Dorsolateral prefrontal cortex (tissue), 122 donors: ENCODE measurements at places on chromosomes 11 and 22. TPM values are rescaled to one million over a fixed set of nuclear protein-coding genes. Genes with fewer than 3 reads are reported as not detected.

USP2 gene
- 50.3 TPM for total RNA-seq

C11orf87 gene
- 36.8 TPM for total RNA-seq

MOV10L1 gene
- 3.6 TPM for total RNA-seq

DAGLA gene
- total RNA-seq = 38.9 TPM

RCOR2 gene
- total RNA-seq = 16.1 TPM

CTSW gene
- total RNA-seq = not detected

MRGPRX4 gene
- not detected for total RNA-seq

C11orf16 gene
- total RNA-seq = not detected

- no peak for DNase-seq
These were observed 12.9 kb upstream of the RHOD start for GRCh38 chr11:67043572-67044349.

- no peak for DNase-seq
These were observed 3.5 kb downstream of the YIF1A start for GRCh38 chr11:66285250-66285947.

DNA sequence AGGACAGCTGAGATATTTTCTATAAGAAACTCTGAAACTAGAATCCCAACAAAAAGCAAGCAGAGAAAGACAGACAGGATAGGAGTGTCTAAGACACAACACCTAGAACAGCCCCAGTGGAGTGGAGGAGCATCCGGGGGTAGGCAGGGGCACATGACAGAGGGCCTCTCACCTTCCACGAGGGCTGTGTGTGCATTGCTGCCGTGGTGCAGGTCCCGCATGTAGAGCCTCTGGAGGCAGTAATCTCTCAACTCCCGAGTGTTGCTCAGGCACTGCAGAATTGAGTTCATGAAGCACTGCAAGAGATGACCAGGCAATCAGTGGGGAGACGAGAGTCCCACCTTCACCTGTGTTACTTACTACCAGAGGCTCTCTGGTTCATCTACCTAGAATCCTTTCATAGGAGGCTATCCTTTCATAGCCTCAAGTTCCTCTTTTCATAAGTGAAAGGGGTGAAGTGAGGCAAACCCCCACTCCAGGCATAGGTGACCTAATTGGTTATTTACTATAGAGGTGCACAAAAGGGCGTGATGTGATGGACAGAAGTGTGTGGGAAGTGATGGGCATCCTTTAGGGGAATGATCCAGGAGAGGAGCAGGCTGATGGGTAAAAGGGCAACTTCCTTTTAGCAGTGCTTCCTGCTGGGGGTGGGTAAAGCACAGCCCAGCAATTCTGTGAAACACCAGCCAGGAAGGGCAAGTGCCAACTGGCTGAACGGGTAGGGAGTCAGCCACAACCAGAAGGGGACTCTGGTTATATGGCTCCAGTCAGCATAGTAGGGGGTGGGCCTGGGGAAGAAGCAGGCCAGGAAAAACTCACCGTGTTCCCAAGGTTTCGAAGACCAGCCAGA, 13.1 kb upstream of the MFRP start:
- no peak for DNase-seq

DNA sequence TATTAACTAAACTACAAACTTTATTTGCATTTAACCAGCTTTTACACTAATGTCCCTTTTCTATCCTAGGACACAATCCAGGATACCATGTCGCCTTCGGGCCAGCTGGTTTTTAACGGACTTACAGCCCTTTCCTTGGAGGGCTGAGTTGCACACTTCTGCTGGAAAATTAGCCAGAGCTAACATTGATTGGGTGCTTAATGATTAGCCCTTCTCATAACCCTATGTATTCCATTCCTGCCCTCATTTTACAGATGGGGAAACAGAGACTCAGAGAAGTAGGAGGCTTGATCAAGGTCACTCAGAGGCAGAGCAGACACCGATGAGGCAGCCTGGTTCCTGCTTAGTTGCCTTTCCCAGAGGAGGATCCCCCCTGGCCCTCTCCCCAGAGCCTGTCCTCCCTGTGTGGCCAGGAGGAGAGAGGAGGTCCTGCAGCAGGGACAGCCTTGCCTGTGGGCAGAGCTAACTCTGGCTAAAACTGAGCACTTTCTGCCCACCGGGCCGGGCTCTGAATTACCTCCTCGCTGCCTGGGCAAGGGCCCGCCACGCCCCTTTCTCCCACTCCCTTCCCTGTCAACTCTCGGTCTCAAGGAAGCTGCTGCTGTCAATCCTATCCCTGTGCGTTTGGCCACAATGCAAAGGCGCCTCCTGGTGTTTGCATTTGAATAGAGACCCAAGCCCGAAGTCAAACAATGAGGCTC, 59.6 kb upstream of the PAX6 start:
- DNase-seq = peak; percentile 48

- DNase-seq = no peak
These were observed 56.6 kb upstream of the FDX1 start for GRCh38 chr11:110373051-110373702.

- no peak for DNase-seq
These were observed 21.4 kb downstream of the UQCR10 start for GRCh38 chr22:29788339-29789279.

GRCh38 chr22:21449531-21450319, 17.5 kb upstream of the TMEM191C start:
- DNase-seq = peak; percentile 35

GRCh38 chr11:47917599-47918369, 62.6 kb upstream of the PTPRJ start:
- no peak for DNase-seq

DNA sequence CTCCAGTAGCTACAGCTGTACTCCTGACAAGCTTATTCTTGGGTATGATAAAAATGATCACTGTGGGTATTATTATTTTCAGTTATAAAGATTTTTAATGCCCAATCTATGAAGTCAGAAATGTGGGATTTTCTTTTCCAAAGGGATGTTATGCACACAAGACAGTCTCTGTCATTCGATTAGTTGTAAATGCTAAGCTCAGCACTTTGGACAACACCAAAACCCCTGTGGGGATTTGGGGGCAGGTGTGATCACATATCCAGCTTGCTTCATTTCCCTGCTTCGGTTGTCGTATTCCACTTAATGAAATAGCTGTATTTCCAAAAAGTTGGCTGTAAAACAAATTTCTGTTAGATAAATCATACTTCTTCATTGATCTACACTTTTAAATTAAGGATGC, 931.5 kb downstream of the NTM start:
- DNase-seq = no peak

DNA sequence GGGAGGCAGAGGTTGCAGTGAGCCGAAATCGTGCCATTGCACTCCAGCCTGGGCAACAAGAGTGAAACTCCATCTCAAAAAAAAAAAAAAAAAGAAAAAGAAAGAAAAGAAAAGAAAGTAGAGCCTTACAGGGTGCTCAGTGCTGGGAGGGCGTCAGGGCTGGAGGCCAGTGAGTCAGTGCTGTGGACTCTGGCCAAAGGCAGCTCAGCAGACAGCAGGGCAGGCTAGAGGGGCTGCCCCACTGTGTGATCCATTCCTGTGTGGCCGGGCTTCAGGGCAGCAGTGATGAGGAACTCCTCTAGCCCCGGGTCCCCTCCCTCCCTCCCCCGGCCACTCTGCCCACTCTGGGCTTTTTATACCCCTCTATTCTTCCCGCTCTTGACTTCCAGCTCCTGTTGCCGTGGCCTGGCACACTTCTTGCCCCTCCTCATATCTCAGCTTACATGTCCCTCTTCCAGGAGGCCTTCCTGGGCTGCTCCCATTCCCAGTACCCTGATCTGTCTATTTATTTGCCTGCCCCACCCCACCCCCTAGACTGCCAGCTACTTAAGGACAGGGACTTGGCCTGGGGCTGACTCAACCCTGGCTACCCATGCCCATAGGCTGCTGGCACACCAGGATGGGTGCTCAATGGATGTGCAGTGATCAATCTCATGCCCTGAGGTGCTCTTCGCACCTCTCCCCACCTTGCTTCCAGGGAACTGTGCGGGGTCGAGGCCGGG, 10.1 kb downstream of the SYT12 start:
- DNase-seq = no peak

- no peak for DNase-seq
These were observed 81.1 kb downstream of the STIM1 start for GRCh38 chr11:3936517-3936916.

- no peak for DNase-seq
These were observed 14.1 kb upstream of the ARAP1 start for GRCh38 chr11:72766152-72766902.

DNA sequence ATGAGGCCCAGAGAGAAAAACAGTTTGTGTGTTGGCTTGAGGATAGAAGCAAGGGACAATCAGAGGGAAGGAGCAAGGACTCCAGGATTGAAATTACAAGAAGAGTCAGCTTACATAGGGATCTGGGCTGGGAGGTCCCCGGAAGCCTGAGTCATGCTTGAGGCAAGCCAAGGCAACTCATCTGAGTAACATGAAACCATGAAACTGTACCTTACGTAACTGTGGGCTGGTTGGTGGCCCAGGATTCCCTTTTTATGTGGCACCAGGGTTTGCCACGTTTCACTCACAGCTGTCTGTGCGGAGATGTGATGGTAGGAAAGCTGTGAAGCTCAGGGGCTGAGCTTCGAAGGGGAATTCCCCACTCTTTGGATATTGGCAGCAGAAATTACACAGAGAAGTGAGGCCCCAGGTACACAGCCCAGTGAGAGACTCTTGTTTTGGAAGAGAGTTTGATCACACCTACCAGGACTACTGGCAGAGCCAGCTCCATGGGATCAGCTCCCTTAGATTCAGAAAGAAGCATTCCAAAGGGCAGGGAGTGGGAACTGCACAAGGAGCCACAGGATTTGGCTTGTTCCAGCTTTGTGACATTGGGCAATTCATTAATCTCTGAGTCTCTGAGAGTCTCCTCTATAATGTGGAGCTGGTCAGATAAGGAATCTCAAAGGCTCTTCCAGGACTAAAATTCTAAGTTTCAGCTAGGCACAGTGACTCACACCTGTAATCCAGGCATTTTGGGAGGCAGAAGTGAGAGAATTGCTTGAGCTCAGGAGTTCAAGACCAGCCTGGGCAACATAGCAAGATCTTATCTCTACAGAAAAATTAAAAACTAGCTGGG, 7.8 kb downstream of the SLC5A1 start:
- peak; percentile 55 for DNase-seq

GRCh38 chr11:122749005-122749687, 89.2 kb upstream of the CRTAM start:
- peak; percentile 41 for DNase-seq

DNA sequence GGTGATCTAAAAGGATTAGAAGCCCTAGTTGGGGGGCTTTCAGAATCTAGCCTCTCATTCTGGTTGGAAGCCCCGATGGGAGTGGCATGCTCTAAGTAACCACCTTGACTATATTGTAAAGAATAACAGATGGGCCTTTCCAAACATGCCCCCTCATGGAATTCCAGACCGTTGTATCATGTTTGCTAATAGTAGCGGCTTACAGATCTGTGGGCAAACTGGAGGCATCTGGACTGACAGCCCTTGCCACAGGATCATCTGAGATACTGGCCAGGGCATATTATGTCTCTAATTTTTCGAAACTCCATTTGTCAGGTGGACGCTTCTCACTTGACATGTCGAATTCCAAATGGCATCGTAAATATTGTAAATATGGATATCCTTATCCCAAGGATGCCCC, 10.5 kb downstream of the APIP start:
- DNase-seq = no peak

- no peak for DNase-seq
These were observed 152.9 kb downstream of the TENM4 start for GRCh38 chr11:79287952-79288351.

DNA sequence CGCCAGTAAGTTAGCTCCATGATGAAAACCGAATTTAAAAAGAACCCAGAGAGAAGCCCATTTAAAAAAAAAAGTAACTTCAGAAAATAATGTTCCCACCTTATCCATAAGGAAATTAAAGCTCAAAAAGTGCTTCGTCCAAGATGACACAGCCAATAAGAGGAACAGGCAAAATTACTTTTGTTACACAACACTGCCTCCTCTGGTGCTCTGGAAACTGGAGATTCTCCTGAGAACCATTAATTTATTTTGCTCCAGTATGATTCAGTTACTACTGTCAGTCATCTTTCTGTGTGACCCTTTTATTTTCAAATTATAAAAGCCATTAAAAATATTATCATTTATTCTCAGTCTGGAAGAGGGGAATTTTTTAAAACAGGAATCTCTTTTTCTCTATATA, 2.0 kb downstream of the IFT27 start:
- no peak for DNase-seq

GRCh38 chr11:68328374-68329091, 16.1 kb downstream of the LRP5 start:
- peak; percentile 62 for DNase-seq

GRCh38 chr22:36569999-36570398, 41.0 kb upstream of the EIF3D start:
- no peak for DNase-seq

DNA sequence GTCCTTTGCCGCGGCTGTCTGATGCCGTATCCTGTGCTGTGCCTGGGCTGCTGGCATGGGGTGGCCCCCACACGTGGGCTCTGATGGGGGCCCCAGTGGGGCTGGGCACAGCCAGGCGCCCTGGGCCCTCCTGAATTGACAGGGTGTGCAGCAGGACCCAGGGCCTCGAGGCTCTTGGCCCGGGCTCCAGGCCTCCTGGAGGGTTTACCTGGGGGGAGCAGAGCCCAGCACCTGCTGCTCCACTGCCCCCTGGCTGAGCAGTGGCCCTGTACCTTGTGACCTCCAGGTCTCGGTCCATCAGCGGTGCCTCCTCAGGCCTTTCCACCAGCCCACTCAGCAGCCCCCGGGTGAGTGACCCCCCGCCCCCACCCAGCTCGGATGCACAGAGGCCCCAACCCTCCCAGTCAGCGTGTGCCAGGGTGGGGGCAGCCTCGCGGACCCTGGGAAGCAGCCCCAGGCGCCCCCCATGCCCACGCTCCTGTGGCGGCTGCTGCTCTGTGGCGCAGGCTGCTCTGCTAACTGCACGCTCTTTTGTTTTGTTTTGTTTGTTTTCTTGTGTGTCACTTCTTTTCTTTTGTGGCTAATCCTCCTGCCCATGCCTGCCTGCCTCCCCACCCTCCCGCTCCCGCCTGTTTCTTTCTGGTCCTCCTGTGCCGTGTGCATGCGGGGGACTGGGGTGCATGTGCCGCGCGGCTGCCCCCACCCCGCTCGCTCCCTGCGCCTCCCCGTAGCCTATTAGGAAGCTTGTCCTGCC, 36.9 kb downstream of the MOB2 start:
- no peak for DNase-seq

GRCh38 chr11:110032259-110032658, 60.9 kb upstream of the ZC3H12C start:
- DNase-seq = no peak

DNA sequence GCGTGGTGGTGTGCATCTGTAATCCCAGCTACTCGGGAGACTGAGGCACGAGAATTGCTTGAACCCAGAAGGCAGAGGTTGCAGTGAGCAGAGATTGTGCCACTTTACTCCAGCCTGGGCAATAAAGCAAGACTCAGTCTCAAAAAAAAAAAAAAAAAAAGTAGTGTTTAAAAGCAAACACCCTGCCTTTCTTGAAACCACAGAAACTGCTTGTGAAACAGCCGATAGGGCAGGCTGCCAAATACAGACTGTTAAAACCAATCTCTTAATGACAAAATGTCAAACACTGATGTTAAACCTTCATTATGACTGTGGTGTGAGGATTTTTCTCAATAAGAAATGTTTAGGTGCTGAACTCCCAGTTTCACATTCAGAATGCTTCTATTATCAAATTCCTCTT, 27.3 kb downstream of the MARK2 start:
- DNase-seq = no peak

- no peak for DNase-seq
These were observed 78.8 kb downstream of the TSPAN18 start for GRCh38 chr11:44805596-44805995.

GRCh38 chr11:18012122-18012905, 533 bp downstream of the SERGEF start:
- DNase-seq = peak; percentile 44

- peak; percentile 71 for DNase-seq
These were observed 110.9 kb downstream of the GALNT18 start for GRCh38 chr11:11510939-11511338.
